ENCODE measurements at places on chromosomes 12 and 14.

GRCh38 chr14:95287176-95287754 is 32.4 kb downstream of the CLMN start:
- no peak for DNase-seq

DNA sequence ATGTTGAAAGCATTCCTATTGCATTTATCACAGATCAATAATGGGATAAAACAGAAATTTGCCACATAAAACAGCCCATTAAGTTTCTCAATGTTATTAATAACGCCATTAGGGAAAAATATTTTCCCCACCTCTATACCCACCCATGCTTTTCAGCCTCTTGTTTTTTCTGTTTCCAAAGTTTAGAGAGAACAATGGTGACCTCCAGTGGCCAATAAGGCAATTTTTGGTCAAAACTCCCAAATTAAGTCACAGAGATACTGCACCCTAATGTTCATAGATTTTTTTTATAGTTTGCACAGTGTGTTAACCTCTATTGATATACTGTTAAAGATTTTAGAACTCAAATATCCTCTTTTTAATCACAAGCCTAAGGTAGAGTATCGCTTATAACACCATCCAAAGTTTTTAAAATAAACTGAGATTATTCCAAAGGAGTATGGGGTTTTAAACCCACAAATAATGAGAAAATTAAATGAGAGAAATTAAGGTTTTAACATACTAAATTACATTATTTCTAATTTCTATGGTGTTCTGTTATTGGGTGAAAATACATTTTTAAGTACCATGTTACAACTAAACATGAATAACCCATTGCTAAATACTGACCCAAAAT is 184.7 kb upstream of the DCN start:
- peak; percentile 51 for DNase-seq

- peak; percentile 76 for DNase-seq
These were observed 3.0 kb downstream of the SELPLG start for GRCh38 chr12:108630481-108631207.

DNA sequence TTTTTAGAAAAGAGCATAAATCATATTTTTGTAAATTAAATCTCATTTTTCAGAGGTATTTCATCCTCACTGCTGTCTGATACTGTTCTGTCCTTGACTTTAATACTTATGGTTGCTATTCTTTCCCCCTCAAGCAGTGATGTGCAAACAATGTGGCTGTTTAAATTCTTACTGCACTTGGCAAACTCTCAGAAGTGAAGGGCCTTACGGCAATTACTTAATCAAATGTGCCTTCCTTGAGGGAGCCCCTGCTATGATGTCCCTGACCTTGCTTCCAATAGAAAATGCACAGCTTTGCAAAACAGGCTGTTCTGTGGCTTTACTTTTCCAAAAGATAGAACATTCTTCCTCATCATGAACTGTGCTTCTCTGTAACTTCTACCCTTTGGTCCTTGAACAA is 35.2 kb downstream of the UBE3B start:
- no peak for DNase-seq

GRCh38 chr12:95549392-95550084 is 1.7 kb downstream of the USP44 start:
- no peak for DNase-seq

DNA sequence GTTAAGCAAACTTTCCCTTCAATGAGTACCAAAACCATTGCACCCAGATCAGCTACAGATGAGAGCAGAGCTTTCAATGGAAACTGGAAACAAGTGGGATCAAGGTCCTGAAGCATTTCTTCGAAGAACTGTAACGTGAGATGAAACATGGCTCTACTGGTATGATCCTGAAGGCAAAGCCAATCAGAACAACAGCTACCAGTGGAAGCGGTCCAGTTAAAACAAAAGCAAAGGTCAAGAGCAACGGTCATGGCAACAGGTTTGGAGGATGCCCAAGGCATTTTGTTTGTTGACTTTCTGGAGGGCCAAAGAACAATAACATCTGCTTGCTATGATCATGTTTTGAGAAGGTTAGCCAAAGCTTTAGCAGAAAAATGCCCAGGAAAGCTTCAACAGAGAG is 137.9 kb upstream of the CPSF6 start:
- DNase-seq = peak; percentile 49
